ENCODE measurements at places on chromosomes 3 and 15.
A peak's percentile ranks its signal among the peaks of the same experiment; 100 is the strongest.

GRCh38 chr3:112651516-112651915, 10.6 kb upstream of the CCDC80 start:
- no peak for DNase-seq

DNA sequence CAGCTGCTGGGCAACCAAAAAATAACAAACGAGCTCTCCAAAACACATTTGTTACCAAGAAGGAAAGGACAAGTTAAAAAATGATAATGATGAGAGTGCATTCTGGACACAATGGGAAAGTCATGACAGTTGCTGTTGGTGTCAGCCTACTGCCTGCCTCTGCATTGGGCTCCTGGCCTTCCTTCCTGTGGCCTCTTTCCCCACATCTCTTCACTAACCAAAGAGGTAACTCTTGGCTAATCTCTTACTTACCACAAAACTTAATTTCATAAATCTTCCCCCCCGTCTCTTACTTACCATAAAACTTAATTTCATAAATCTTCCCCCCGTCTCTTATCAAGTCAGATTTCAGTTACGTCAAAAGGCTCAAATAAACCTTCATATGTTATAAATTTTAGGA, 58.6 kb downstream of the AGTR1 start:
- no peak for DNase-seq

DNA sequence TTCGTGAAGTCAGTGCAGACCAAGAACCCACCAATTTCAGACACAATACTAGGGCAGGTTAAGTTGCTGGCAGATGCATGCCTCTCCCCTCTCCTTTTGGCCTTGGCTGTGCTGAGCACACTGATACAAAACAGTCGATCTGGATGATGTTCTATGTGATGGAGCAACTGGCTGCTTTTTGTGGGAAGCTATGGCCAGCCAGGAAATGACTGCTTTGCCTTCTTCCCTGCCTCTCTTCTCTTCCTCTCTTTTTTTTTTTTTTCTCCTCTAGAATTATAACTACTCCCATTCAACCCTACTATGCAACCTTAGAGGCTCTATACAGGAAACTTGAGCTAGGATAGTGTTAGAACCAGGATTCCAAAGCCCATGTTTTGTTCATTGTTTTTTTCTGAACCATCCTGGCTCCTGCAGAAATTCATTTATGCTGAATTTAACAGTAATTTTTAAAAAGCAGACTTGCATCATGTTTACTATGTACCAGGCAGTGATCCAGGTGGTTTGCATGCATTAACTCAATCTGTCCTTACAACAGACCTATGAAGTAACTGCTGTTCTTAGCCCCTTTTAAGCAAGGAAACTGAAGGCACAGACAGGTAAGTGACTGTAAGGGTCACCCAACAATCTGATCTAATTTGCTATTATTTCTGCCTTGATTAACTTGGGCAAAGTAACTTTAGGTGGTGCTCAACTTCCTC, 62.9 kb downstream of the PLD1 start:
- no peak for DNase-seq

DNA sequence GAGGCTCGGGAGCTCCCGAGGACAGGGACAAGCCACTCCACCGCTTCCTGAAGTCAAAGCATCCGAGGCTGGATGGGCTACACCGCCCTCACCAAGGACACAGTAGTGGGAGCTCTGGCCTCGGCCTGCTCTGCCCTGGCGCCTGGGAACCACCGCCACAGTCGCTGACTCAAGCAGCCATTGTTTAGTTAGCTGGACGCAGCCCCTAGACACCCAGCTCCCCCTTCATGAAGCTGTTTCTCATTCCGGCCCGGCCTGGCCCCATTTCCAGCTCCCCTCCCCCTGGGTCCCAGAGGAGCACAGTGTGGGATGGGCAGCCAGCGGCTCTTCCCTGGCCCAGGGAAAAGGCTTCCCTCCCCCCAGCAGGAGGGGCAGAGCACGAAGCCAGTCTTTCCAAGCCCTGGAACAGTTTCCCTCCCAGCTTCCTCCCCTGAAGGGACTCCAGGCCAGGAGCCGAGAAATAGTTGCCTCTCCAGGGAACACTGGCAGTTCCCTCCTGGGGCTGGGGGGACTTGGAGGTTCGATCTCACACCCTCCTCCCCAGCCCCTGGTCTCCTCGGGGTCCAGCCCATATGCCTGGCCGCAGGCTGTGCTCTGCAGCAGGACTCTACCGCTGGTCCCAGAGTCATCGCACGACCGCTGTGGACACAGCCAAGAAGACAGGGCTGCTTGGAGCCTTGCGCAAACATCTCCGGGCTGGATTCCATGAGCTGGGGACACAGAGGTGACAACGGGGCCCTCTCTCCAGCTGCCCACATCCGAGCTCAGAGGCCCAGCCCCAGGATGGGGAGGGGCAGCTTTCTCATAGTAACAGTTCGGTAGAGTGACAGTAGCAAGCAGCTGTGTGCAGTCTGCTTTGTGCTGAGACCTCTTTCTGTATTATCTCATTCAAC, 10.0 kb downstream of the PLXND1 start:
- peak; percentile 77 for DNase-seq

DNA sequence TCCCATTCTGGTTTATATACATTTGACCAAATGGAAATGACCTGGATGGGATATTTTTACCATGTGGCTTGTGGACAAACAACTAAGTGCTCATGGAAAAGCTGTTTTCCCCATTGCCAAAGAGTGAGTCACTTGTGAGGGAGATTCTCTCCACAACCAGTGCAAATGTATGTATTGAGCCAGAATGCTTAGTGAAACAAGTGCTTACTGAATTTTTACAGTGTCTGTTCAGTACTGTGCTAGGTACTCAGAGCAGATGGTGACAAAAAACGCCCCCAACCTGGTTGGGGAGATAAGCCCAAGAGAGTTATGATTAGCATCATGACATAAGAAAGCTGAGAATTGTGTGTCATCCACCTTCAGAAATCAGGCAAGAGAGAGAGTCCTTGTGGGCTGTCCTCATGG, 2.3 kb downstream of the CHP1 start:
- peak; percentile 59 for DNase-seq

DNA sequence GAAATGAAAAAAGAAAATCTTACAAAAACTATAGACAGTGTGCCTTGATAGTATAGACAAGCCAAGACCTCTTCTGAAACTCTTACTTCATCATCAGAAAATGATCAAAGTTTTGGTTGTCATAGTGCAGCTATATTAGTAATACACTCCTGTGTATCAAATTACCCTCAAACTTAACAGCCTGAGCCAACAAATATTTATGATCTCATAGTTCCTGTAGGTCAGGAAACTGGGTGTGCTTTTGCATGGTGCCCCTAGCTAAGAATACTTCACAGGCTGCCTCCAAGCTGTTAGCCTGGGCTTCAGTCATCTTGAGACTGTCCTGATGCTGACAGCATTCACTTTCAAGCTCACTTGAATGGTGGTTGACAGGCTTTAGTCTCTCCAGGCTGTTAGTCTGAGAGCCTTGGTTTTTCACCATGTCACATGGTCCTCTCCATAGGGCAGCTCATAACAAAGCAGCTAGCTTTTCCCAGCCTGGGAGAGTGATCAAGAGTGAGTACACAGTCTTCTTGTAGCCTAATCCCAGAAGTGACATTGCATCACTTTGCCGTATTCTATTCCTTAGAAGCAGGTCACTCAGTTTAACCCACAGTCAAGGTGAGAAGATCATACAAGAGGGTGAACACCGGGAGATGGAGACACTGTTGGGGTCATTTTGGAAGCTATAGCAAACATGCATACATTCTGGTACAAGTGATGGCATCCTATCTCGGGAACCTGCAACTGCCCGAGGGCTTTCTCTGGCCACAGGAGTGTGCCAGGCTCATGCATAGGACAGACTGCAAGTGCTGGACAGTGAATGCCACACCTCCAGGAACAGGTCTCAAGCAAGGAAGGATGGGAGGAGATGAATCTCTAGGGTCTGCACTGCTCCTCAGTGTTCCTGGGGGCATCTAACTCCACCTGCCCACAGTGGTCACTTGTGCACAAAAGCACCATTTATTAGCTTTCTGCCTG, 173.4 kb upstream of the CADPS start:
- no peak for DNase-seq

DNA sequence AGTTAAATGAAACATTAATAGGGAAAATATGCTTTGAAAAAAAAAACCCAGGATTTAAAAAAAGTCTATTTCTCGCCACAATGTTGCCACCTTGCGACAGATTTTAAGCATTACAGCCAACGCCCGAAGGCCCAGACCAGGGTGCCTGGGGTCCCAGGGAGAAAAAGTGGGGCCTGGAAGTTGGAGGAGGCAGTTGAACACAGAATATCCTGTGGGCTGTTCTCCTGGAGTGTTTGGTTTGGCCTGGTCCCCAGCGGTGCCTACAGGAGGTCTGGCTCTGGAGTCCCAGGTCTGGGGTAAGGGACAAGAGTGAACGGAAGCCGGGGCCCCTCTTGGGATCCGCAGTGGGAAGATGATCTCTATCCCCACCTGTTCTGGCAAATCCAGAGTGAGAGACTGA, 3.4 kb downstream of the RNU6-1 start:
- no peak for DNase-seq

GRCh38 chr3:139524841-139525636, 14.5 kb downstream of the RBP1 start:
- no peak for DNase-seq

- no peak for DNase-seq
Observed at GRCh38 chr3:32336113-32336498, 55.5 kb upstream of the CMTM7 start.

DNA sequence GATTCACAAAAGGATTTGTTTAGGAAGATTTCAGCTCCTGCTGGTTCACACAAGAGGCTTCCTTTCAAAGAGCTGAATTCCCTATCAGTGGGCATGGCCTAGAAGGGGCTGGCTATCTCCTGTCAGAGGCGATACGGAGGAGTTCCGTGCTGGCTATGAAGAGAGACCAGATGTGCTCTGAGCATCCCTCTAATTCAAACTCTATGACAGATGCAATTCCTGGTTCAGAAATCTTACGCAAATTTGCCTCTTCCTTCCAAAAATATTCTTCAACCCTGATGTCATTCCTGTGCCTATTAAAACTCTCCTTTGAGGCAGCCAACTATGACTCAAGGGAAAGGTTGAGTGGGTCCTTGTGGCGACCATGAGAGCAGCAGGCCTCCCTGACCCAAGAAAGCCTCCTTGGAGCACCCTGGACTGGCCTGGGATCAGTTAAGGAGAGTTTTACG, 139.3 kb upstream of the HES1 start:
- no peak for DNase-seq

DNA sequence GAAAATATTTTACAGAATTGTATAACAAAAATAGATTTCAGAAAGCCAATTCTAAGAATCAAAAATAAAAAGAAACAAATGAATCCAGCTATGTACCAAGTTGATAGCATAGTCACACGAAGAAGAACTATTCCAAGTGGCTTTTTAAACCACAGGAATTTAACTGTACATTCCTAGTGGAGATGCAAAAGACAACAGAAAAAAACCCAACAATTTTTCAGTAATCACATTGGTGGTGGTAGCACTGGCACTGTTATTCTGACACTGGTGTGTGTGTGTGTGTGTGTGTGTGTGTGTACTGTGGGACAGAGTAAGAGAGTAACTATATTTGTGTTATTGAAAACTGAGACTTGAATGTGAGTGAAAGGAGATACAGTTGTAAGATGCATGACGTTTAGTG, 9.1 kb downstream of the BFSP2 start:
- no peak for DNase-seq

GRCh38 chr15:55789066-55789660, 46.2 kb upstream of the PRTG start:
- DNase-seq: no peak

DNA sequence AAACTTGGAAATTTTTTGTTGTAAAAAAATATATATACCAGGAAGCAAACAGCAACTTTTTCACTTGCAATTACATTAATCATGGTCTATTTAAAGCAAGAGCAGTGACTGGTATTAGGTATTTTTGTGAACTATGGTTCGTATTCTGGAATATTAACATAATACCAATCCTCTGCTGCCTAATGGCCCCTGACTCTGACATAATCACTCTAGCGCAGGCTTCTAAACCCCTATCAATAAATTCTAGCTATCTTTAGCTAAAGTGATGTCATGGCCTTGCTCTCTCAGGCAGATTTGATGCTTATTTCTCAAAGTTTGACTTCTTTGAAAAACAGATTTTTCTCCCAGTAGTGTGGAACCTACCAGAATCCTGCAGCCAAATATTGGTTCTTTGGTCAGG, 808.3 kb downstream of the VGLL3 start:
- DNase-seq: no peak

- no peak for DNase-seq
Observed at GRCh38 chr3:152113992-152114651, 154.6 kb upstream of the MBNL1 start.

DNA sequence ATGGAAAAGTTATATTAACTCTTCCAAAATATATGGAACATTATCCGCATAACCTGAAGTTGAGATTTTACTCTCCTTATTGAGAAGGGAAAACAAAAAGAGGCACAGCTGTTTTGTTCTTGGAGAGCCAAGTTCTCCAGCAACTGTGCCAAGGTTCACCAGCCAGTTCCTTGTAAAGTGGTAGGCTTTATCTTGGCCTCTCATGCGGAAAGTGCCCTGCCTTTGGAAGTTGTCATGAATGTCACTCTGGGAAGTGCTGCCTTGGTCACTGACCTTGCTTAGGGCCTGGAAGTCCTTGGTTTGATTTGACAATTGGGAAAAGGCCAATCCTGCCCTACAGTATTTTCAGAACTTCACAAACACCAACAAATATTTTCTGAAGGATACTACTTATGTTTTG, 44.2 kb upstream of the THRB start:
- DNase-seq: no peak

- DNase-seq: no peak
Observed at GRCh38 chr3:141476033-141476432, 10.8 kb upstream of the RASA2 start.

- DNase-seq: no peak
Observed at GRCh38 chr3:129346695-129347457, 68.2 kb downstream of the HMCES start.

GRCh38 chr15:57403017-57403416, 26.7 kb downstream of the CGNL1 start:
- no peak for DNase-seq

Data from AG04450 (cell line).